ENCODE measurements at places on chromosomes 6 and 20.

GRCh38 chr6:162951164-162951743, 223.5 kb downstream of the PACRG start:
- no peak for DNase-seq

GRCh38 chr20:41446456-41446855, 79.8 kb upstream of the EMILIN3 start:
- DNase-seq = no peak

DNA sequence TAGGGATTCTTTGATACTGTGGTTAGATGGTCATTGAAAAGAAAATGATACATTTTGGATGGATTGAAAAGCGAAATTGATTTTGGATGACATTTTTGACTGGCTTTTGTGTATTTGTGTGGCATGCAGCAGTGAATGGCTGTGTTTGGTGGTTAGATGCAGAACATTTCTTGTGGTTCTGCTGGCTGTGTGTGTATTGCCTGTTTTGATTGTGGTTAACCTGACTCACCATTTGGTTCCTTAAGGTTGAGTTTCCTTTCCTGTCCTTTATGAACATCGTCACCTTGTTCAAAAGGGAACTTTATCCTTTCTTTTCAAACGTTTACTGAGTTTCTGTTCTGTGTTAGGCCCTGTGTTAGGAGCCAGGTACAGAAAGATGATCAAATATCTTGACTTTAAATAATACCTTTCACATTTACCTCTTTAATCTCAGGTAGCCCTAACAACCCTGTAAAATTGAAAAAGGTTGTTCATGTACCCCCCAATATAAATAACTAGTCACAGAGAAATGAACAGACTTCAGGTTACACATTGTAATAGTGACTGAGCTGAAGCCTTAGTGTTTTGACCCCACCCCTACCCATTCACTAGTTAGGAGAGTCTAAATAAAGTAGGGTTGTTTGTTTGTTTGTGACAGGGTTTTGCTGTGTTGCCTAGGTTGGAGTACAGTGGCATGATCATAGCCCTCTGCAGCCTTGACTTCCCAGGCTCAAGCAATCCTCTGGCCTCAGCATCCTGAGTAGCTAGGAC, 23.8 kb downstream of the ANKS1A start:
- no peak for DNase-seq

GRCh38 chr20:59019217-59019616, at the start of gene TUBB1:
Gene TUBB1 (plus strand): TSS chr20:59019429. CDS start chr20:59019523, 94 bp downstream.
- no peak for DNase-seq

DNA sequence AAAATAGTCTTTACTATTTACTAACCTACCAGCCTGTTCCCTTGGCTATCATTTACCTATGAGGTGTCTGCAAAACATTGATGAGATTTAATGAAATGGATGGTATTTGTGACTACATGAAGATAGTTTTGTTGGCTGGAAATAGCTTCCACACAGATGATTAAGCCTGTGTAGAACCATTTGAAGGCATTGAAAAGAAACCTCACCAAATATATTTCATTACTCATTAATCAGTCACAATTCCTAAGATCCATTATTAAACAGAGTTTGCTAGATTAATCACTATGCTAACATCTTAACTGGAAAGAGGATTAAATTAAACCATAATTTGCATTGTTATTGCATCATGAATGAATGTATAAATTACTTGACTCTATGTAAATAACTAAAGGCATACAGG, 560.3 kb downstream of the BMP2 start:
- DNase-seq = no peak

DNA sequence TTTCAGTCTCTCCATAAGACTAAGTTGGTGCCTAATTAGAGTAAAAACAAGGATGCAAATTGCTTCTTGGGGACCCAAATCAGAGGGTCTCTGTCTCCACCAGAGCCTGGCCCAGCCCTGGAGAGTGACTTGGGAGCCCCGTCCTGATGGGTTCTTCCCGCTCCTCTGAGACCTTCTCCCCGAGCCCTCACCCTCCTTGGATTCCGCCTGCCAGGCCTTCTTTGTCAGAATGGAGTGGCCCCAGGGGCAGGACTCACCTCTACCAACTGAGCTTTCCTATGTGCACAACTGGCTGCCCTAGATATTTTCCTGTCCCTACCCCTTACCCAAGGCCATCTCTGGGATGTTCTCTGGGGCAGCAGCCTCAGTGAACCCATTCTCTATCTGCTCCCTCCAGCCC, 9.7 kb downstream of the SYNDIG1 start:
- DNase-seq = no peak

- DNase-seq = no peak
Measured at GRCh38 chr6:126027601-126028000, 41.3 kb downstream of the TRMT11 start.

GRCh38 chr6:17125407-17125806, 23.6 kb downstream of the STMND1 start:
- DNase-seq = no peak

DNA sequence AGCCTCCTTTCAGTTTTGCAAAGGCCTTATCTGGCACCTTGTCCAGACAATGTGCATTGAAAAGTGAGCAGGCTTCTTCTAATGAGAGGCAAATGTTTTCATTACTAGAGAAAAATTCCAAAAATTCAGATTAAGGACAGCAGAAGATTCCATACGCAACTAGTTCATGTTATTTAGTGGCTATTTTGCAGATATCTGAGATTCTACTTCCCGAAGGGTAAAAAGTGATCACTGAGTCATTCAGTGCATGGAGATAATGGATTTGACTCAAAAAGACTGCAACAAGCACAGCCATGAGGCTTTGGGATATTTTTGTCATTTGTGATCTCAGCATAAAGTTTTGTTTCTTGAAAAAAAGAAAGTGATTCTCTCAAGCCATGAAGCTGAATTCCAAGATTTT, 29.9 kb downstream of the METTL24 start:
- no peak for DNase-seq

- DNase-seq = peak; percentile 53
Measured at GRCh38 chr20:13221673-13222318, 722 bp downstream of the ISM1 start.

DNA sequence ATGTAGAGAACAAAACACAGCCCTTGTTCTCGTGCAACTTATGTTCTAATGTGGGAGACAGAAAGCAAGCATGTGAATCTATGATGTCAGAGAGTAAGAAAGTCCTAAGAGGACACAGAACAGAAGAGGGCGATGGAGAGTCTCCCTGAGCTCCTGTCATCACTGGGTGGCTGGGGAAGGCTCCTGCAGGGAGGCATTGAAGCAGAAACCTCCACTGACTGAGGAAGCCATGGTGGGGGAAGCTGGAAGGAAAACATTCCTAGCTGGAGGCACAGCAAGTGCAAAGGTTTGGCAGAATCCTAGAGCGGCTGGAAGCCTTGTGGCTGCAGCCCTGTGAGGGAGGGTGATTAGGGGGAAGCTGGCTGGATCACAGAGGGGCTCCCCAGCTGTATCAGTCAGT, 248.0 kb downstream of the CDH26 start:
- no peak for DNase-seq

GRCh38 chr6:5278047-5278446, 16.7 kb downstream of the FARS2 start:
- no peak for DNase-seq

GRCh38 chr6:84271061-84271716, 43.7 kb upstream of the CEP162 start:
- DNase-seq = no peak

GRCh38 chr6:147285087-147285855, 81.1 kb downstream of the STXBP5 start:
- no peak for DNase-seq

GRCh38 chr20:56463428-56463827, 5.0 kb upstream of the RTF2 start:
- DNase-seq = no peak

DNA sequence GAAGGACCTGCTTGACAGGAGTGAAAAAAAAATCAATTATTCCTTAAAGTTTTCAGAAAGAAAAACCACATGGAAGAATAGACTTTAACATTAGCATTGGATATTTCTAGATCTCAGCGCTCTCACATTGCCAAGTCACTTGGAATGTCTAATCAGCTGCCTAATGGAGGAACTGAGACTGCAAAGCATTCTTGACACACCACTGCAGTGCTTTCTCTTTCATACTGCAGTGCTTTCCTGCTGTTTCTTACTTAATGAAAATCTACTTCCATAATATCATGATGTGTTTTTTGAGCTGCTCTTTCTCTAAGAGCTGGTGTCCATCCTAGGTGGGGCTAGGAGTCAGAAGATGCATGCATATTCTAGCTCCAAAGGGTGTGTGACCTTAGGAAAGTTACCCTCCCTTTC, 20.4 kb upstream of the MCM3 start:
- DNase-seq = no peak

GRCh38 chr20:10501402-10501801, 66.3 kb downstream of the SLX4IP start:
- no peak for DNase-seq

- DNase-seq = no peak
Measured at GRCh38 chr20:44465001-44465560, 10.6 kb upstream of the TTPAL start.

Data from GM12892 (cell line).